ENCODE measurements at places on chromosomes 7 and 10.

DNA sequence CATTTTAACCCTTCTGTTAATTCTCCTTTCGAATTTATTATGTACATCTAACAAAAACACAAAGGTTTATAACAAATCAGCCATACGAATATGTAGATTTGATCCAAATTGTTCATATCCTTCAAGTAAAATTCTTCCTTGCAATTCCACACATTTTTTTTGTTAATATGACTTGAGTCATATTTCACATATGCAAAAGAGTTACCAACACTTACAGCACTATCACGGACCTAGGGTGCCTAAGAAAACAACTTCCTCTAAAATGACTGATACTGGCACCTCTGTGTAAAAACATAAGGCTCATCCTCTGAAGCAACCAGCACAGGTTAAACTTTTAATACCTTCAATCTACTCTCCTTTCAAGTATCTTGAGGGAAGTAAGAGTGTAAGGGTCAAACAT lies 451.8 kb downstream of the SEMA3D start:
- no peak for DNase-seq

- DNase-seq, result peak; percentile 40
Observed at GRCh38 chr10:110547139-110547761, 20.2 kb upstream of the SMC3 start.

DNA sequence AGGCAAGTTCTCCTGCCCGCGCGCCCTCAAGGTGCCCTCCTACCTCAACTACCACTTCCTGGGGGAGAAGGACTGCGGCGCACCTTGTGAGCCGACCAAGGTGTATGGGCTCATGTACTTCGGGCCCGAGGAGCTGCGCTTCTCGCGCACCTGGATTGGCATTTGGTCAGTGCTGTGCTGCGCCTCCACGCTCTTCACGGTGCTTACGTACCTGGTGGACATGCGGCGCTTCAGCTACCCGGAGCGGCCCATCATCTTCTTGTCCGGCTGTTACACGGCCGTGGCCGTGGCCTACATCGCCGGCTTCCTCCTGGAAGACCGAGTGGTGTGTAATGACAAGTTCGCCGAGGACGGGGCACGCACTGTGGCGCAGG lies 1.4 kb downstream of the FZD1 start:
- DNase-seq, result no peak

GRCh38 chr7:51010534-51010933 lies 227.8 kb upstream of the GRB10 start:
- DNase-seq, result no peak

- DNase-seq, result no peak
Observed at GRCh38 chr10:116134322-116134721, 138.7 kb downstream of the GFRA1 start.

- no peak for DNase-seq
Observed at GRCh38 chr10:11024596-11024995, 6.9 kb downstream of the CELF2 start.

DNA sequence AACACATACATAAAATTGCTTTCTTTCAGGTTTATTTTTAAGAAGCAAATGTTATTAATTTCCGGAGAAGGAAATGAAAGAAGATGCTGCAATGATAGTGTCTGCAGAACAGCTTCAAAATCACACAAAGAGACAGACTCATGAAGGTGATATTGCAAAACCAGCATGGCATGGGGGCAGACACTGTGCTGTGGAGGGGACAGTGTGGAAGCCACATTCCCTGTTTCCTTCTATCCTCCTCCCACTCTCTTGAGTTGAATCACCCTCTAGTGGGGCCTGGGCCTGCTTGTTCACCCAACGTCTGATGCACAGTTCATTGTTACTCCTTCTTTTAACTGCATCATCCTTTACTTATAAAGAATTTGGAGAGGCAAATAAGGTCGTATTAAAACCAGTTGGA lies 104.0 kb upstream of the INSIG1 start:
- DNase-seq, result no peak

DNA sequence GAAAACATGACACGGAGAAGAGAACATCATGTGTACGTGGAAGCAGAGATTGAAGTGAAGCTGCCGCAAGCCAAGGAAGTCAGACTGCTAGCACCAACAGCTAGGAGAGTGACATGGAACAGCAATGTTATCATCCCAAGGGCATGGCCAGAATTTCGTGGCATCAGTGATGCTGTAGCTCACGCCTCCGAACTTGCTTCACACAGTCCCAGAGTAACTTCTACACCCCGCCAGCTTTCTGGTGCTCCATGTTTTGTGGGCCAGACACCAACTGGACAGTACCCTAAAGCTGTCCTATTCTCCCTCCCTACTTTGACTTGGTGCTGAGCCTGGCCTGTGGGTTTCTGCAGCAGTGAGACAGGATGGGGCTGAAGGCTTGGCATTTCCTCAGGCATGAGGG lies 33.0 kb upstream of the EMX2 start:
- no peak for DNase-seq

- no peak for DNase-seq
Observed at GRCh38 chr10:113958631-113959382, 84.9 kb upstream of the ADRB1 start.

DNA sequence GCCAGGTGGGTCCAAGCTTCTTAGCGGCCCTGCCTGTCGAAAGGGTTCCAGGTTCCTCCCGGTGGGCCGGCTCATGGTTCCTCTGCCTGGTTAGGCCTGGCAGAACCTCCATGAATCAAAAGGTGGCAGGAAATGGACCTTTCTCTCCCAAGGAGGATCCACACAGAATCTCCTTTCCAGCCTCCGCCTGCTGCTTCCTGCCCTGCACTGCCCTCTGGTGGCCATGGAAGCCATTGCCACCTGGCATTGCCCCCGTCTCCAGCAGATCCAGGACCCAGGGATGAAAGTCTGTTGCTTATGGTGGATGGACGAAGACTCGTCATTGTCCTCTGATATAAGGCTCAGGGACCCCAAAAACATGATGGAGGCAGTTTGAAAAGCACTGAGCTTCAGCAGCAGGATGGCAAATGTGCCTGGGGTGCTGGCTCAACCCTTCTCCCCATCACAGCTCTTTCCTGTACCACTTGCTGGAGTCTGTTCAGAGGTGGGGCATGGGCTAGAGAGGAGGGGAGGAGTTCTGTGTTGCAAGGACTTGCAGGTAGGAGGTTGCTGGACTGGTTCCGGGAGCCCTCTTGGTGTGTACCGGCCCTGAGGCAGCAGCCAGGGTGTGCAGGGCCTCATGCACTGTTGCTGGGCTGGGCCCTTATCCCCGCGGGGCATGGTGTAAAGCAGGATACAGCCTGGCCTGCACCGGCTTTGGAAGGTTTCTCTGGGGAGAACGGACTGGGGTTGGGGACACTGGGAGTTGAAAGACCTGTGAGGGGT lies 11.3 kb upstream of the INMT start:
- peak; percentile 53 for DNase-seq

GRCh38 chr10:62843600-62843999 lies 27.4 kb upstream of the EGR2 start:
- no peak for DNase-seq

DNA sequence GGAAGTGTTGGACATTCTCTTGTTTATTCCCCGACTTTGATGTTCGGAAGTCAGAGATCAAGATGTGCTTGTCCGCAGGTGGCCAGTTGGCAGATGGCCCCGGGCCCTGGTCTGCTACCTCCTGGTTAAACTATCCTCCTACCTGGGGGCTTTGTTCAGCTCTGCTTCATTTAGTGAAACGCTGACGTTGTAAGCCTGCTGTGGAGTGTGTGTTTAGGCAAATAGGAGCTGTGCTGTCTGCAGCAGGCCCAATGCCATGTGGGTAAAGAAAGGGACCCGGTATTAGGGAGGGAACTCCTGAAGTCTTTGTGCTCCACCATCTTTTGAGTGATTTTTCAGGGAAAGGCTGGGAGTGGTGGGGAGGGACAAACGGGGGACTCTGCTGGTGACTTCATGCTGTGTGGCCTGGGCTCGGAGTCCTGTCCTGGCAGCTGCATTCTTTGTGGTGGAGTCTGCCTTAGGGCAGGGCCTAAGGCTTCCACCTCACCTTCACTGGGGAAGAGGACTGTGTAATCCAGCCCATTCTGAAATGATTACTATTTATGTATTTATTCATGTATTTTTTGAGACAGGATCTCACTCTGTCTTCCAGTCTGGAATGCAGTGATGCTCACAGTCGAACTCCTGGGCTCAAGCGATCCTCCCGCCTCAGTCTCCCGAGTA lies 171.1 kb upstream of the KLF6 start:
- no peak for DNase-seq

DNA sequence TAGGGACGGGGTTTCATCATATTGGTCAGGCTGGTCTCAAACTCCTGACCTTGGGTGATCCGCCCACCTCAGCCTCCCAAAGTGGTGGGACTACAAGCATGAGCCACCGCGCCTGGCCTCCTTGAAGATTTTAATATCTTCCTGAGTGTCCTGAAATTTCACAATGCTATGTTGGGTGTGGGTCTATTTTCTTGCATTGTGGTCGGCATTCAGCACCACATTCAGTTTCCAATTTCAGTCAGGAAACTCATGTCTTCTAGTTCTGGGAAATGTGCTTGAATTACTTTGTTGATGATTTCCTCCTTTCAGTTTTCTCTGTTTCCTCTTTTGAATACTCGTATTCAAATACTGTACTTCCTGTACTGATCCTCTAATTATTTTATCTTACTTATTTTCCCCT lies 49.3 kb upstream of the IL6 start:
- no peak for DNase-seq

GRCh38 chr10:22340329-22341189 lies 4.7 kb upstream of the SPAG6 start:
- no peak for DNase-seq

GRCh38 chr7:90412458-90413184 lies 9.4 kb downstream of the CLDN12 start:
- peak; percentile 35 for DNase-seq

DNA sequence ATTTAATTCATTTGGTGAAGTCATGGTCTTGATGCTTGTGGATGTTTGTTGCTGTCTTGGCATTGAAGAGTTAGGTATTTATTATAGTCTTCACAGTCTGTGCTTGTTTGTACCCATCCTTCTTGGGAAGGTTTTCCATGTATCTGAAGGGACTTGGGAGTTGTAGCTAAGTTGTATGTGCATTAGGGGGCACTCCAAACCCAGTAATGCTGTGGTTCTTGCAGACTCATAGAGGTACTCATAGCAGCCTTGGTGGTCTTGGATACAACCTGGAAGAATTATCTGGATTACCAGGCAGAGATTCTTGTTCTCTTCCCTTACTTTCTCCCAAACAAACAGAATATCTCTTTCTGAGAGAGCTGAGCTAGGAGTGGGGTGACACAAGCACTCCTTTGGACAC lies 93.2 kb downstream of the ADCYAP1R1 start:
- DNase-seq, result no peak

GRCh38 chr7:110675383-110676103 lies 415.4 kb upstream of the LRRN3 start:
- no peak for DNase-seq

GRCh38 chr7:109950821-109951564 lies 1139.9 kb upstream of the LRRN3 start:
- no peak for DNase-seq

GRCh38 chr7:101940830-101941229 lies 123.4 kb downstream of the CUX1 start:
- no peak for DNase-seq

GRCh38 chr7:130129011-130129411 lies 58.7 kb downstream of the KLHDC10 start:
- DNase-seq, result no peak

- no peak for DNase-seq
Observed at GRCh38 chr10:17453373-17454091, 863 bp downstream of the ST8SIA6 start.

- no peak for DNase-seq
Observed at GRCh38 chr10:131480861-131481260, 169.3 kb upstream of the TCERG1L start.

- no peak for DNase-seq
Observed at GRCh38 chr7:103795107-103795506, 194.4 kb downstream of the RELN start.

- no peak for DNase-seq
Observed at GRCh38 chr10:65544756-65545155, 1381.1 kb upstream of the LRRTM3 start.

DNA sequence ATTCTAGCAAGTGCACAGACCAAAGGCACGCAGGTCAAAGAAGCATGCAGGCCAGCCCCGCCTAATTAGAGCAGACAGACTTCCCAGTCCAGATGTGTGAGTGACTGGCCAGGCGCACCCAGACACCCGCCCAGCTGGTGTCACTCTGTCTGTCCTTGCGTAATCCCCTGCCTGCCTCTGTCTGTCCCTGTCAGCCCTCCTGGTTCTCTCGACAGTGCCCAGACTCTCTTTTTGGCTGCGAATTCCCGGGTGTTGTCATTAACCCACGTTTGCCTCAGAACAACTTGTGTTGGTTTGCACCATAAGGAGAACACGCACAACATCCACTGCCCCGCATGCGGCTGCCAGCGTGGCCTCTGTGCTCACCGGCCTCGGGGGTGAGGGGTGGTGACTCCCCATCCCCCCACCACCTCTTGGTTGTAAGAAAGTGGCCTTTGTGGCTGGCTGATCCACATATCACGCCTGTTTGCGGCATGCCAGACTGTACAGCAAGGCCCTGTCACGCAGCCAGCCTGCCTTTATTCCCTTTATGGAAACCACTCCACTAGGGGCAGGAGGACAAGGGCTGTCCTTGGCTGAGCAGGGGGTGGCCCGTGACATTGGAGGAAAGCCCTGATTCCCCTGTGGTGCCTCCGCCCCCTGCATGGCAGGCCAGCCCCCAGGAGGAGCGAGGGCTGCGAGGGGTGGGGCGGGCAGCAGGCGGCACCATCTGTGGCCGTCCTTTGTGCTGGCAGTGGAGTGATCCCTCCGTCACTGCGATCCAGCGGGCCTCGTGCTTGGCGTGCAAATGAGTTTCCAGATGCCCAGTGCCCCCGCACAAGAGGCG lies 72.8 kb upstream of the PPIF start:
- DNase-seq, result peak; percentile 91

GRCh38 chr10:33012306-33012705 lies 54.3 kb upstream of the ITGB1 start:
- no peak for DNase-seq

DNA sequence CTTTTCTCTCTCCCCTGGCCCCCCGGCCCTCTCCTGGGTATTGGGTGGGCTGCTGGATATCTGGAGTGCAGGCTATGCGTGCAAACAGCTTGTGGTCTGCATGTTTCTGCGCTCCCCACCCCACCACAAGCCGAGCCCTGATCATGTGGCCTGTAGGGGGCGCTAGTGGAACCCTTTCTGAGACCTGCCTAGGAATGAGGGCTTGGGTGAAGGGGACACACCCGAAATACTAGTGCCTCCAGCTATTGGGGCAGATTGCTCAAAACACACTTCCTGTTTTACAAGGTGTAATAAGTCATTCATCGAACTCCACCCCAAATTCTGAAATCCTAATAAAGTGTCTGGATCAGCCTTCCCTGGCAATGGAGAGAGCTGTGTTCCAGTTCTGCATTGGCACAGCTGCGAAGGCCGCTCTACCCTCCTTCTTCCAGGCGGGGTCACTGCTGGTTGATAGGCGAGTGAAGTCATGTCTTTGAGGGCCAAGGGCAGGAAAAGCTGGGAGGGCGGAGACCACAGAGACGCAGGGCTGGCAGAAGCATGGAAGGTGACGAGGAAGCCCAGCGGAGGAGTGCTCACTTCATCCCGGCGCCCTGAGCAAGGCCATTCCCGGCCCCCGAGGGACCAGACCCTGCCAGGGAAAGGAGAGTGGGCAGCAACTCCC lies 19.8 kb upstream of the PRRT4 start:
- peak; percentile 65 for DNase-seq

Data from HL-60 (cell line).